ENCODE measurements at places on chromosomes 12 and 14.

- DNase-seq: no peak
Measured at GRCh38 chr14:94451091-94451771, 1.4 kb downstream of the SERPINA11 start.

- DNase-seq: no peak
Measured at GRCh38 chr12:91249054-91249453, 66.4 kb upstream of the DCN start.

- DNase-seq: no peak
Measured at GRCh38 chr14:92449404-92450181, 64.0 kb upstream of the RIN3 start.

DNA sequence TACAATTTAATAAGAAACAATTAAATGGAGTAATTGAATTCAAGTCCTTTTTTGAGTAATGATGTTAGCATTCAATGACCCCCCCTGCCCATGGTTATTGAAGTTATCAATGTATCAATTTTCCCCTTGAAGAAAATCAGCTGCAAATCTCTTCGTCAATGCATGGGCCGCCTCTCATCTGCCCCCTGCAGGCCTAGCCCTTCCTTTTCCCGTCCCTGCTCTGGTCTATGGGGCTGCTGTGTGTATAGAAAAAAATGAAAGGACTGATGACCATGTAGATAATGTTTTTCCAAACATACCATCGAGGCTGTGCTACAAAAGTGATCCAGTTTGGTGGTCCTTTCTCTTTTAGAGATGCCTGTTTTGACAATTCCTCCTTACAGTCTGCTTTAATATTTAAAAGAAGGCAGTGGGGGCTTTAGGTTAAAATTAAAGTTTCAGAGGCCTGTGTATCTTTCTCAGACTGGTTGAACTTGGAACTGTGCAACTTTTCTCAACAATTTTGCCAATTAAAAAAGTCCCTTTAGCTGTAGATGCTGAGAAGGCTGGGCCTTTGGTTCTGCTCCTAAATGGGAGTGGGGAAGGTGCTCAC, 98.4 kb downstream of the APAF1 start:
- DNase-seq: no peak

DNA sequence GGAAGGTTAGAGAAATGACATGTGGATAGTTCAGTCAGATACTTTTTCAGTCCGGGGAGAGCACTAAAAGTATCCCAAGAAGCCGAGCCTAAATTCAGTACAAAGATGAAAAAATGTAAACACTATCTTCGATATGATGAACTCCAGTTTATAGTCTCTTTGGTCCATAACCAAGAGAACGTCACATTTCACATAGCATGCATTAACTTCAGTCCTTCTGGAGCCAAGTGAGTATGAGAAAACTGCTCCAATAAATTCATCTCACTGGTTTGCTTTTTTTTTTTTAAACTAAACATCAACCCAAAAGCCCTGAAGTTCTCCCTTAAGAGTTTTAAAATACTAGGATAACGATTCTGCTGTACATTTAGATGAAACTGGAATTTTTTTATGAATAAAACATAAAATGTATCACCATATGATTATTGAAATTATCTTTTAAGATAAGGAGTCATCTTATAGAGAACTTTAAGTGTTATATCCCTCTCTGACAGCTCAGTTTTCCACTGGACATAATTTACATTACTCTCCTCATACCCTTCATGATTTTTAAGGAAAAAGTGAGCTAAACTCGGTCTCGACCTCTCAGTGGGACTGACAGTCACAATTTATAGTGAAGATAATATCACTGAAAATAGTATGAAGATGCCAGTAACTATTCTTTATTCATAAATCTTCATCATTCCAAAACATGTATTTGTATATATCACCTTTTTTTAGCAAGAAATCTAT, 841.5 kb upstream of the FLRT2 start:
- DNase-seq: no peak

DNA sequence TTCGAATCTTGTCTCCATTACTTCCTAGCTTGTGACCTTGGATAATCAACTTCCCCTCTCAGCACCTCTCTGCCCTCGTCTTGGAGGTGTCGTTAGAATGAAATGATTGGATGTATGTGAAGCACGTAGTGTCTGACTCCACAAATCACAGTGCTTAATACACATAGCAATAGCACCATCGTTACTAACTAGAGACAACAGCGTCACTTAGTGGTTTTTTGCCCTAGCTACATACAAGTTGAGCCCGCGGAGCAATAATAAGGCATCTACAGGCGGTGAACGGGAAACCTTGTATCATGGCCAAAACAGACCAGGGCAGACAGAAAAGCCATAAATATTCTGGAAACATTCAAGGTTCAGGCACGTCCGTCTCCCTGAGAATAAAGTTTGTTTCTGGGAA, 154.9 kb downstream of the ASCL4 start:
- no peak for DNase-seq

DNA sequence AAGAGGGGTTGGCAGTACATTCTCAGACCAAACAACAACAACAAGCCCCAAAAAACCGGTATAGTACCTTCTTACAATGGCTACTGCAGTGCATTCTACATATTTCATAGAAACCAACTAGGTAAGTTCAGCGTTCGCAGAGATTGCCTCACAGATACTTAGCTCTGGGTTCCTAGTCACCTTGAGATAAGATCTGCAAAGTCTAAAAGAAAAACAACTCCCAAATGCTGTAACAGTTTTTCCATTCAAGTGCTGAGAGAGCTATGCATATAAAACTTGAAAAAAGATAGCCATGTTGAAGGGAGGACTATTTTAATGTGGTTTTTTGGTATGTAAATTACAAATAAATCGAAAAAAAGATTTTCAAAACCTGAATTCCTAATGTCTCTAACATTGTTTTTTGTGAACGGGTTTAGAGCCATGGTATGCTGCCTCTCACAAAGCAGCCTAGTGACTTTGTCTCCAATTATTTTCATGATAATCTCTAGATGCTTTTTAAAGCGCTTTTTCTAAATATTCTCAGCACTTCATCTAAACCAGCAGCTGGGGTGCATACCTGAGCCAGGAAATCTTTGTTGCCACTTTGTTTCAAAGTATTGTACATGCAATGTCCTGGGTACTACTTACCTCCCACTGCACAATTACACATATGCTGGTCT, 56.6 kb upstream of the CRACR2A start:
- no peak for DNase-seq

GRCh38 chr14:44494137-44494536, 12.9 kb downstream of the FSCB start:
- DNase-seq: no peak

DNA sequence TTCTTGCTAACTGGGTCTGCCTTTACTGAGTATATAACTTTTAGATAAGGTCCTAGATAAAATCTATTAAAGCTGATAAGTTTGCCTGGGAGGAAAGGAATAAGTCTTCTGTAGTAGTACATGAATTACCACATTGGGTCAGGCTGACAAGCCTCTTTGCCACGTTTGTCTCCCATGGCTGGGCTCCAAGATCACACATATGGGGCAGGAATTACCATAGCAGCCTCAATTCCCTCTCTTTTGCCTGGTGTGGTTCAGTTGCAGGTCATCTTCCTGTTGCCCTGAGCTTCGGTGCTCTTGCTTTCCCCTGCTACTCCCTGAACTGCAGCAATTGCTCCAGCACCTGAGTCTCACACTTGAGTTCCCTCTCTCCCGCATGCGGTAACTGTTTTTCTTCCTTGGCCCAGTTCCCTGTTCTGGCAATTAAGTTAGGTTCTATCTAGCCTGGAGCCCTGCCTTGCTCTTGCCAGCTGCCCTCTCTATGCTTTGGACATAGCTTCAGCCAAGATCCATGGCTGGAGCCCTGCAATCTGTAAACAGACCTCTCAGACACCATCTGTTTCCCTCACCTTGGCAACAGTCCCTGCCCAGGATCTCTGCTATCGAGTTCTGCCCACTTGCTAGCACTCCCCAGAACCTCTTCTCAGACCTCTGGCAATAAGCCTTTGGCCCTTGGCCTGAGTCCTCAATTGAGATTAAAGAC, 5.8 kb upstream of the GLT8D2 start:
- no peak for DNase-seq

DNA sequence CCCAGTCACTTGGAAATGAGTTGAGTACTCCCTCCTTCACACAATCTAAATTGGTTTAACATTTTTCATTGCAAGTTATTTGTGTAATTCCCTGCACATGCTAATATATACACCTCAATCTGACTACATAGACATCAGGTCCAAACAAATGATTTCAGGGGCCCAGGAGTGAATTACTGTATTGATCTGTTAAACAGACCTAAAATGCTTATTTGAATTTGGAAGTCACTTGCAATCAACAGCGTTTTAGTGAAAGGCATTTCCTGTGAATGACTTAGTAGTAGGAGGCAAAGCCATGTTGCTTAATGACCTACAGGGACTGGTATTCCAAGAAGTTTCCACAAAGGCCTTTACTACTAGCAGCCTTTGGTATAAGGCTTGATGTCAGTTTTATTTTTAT, 22.6 kb upstream of the SLC15A5 start:
- no peak for DNase-seq

GRCh38 chr14:89304972-89305703, 111.9 kb downstream of the FOXN3 start:
- DNase-seq: no peak

GRCh38 chr12:103877288-103877687, 36.3 kb upstream of the NT5DC3 start:
- no peak for DNase-seq

GRCh38 chr14:73227812-73228781, 9.2 kb upstream of the PAPLN start:
- DNase-seq: no peak

GRCh38 chr14:75246546-75247285, 31.9 kb upstream of the FOS start:
- DNase-seq: no peak

GRCh38 chr12:122965851-122966742, at the start of gene ABCB9:
Gene ABCB9 (minus strand): TSS chr12:122966463. CDS start chr12:122960235, 6,228 bp downstream.
- DNase-seq: no peak

DNA sequence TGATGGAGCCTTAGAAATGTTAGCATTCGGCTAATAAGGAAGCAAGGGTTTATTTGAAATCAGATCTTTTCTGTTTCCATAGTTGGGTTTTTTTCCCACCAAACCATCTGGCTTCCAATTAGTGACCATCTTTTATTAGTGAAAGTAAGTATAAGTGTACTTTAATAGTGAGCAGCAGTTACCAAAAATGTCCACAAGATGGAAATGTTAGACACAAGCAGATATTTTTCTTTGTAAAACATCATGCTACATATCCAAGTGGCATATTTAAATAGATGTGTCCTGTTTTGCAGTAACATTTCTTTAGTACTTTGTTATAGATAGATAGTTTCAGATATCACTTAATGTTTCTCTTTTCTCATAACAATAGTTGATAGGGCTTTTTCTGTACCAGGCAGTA, 28.8 kb downstream of the YEATS4 start:
- DNase-seq: no peak

DNA sequence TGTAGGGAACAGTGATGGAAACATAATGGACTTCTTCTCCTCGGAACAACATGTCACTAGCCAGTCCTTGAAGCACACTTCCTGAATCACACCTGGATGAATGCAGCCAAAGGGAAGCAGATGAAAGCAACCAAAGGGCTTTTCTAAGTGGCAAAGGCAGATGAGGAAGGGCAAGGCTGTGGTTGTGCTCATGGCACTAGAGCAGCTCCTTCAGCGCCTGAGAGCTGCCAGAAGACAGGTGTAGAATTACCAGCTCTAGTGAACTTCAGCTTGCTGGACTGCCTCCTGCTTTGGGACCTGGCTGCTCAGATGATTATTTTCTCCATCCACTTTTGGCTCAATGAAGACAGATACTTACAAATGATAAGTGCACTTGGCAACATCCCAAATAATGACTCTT, 1372.1 kb upstream of the SEL1L start:
- DNase-seq: no peak

DNA sequence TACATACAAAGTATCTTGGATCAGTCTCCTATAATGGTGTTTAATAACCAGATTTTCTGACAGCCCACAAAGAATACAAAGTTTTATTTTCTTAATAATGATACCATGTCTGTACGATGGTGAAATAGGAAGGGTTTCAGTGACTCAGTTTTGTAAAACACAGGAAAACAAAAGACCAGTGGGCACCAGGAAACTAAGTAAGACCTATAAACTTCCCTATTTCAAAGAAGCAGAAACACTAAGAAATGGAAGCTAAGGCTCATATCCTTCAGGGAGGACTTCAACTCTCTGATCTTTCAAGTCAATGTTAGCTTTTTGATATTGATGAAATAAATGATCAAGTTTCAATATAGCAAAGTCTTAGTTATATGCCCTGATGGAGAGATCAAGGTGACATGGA, 196.0 kb downstream of the DUSP6 start:
- no peak for DNase-seq

DNA sequence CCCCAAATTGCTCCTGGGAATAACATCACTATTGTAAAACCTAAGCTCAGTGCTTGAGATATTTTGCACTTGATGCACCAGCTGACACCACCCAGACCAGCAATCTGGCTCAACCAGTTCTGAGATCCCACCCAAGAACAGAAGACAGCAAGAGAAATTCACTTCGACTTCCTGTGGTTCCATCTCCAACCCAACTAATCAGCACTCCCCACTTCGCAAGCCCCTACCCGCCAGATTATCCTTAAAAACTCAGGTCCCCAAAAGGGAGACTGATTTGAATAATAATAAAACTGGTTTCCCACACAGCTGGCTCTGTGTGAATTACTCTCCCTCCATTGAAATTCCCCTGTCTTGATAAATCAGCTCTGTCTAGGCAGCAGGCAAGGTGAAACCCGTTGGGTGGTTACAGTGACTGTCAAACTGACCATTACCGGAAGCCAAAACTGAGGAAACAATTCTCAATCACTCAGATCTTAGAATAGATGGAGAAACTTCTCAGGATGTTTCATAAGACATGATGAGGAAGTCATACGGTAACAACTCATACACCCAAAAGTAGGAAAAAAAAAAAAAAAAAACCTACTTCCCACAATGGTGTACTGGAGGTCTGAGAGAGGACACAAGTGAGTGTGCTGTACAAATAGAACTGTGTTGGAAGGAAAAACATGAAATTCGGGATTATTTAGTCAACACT, 92.4 kb downstream of the TMTC1 start:
- DNase-seq: no peak

GRCh38 chr14:106679776-106680175, 1153.4 kb downstream of the TMEM121 start:
- no peak for DNase-seq

DNA sequence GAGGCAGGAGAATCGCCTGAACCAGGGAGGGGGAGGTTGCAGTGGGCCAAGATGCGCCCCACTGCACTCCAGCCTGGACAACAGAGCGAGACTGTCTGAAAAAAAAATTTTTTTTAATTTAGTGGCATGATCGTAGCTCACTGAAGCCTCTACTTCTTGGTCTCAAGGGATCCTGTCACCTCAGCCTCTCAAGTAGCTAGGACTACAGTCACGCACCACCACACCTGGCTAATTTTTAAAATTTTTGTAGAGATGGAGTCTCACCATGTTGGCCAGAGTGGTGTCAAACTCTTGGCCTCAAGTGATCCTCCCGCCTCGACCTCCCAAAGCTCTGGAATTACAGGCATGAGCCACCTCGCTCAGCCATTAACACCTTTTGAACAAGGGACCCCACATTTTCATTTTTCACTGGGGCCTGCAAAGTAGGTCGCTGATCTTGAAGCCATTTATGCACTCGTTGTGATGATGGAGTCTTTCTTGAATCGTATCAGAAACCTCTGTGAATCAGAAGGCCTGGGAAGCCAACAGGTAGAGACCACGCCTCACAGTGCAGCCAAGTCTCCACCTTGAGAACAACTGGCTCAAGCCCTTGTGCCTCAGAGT, 5.9 kb downstream of the HCAR1 start:
- no peak for DNase-seq

GRCh38 chr12:34597548-34598351, 575.5 kb downstream of the ALG10 start:
- no peak for DNase-seq

Measured in cortex of kidney (tissue), 1 donor.